ENCODE measurements at places on chromosomes 6 and 20. TPM values are rescaled to one million over a fixed set of nuclear protein-coding genes. Genes with fewer than 3 reads are reported as not detected.

Gene SASH1
- total RNA-seq = 0.49 TPM

GRCh38 chr20:17023036-17023435, 203.8 kb upstream of the PCSK2 start:
- H3K4me1 ChIP-seq = no peaks in the 10 kb centered on the region
- H3K27ac ChIP-seq = no peak overlapping the region
- H3K27me3 ChIP-seq = no peaks in the 10 kb centered on the region

DNA sequence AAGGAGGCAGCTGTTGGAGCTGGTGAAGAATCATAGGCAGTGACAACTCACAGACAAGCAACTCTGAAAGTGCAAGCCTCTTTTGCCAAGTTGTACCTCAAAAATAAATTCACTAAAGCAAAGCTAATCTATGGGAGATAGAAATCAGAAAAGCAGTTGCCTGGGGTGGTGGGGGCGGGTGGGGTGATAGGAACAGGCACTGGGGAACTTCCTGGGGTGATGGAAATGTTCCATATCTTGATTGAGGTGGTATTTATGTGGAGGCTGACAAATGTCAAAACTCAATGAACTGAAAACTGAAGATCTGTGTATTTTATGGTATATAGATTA, 52.4 kb downstream of the ATP9A start:
- no peaks in the 10 kb centered on the region for H3K36me3 ChIP-seq
- H3K4me3 ChIP-seq = no peak overlapping the region
- H3K4me1 ChIP-seq = no peaks in the 10 kb centered on the region
- no peak for DNase-seq

DNA sequence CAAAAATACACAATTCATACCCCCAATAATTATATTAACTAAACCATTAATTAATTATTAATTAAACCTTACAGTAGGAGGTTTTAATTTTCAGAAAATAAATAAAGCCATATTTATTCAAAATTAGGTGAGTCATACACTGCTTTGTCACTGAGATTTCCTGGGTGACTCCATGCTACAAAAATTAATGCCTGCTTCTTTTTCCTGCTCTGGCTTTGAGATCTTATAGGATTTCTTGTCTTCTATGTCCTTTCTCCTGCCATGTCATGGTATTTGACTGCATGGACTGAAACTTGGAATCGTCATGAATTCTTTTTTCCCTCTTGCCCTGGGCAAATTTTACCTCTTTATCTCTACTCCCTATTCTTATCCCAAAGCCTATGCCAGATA, 133.2 kb downstream of the PHACTR1 start:
- no peak for DNase-seq
- H3K4me1 ChIP-seq = no peaks in the 10 kb centered on the region
- H3K36me3 ChIP-seq = no peaks in the 10 kb centered on the region
- H3K27ac ChIP-seq = no peak overlapping the region
- H3K4me3 ChIP-seq = no peak overlapping the region
